Left ventricle myocardium superior (tissue), 1 donor: ENCODE measurements at places on chromosomes 5 and 9.

DNA sequence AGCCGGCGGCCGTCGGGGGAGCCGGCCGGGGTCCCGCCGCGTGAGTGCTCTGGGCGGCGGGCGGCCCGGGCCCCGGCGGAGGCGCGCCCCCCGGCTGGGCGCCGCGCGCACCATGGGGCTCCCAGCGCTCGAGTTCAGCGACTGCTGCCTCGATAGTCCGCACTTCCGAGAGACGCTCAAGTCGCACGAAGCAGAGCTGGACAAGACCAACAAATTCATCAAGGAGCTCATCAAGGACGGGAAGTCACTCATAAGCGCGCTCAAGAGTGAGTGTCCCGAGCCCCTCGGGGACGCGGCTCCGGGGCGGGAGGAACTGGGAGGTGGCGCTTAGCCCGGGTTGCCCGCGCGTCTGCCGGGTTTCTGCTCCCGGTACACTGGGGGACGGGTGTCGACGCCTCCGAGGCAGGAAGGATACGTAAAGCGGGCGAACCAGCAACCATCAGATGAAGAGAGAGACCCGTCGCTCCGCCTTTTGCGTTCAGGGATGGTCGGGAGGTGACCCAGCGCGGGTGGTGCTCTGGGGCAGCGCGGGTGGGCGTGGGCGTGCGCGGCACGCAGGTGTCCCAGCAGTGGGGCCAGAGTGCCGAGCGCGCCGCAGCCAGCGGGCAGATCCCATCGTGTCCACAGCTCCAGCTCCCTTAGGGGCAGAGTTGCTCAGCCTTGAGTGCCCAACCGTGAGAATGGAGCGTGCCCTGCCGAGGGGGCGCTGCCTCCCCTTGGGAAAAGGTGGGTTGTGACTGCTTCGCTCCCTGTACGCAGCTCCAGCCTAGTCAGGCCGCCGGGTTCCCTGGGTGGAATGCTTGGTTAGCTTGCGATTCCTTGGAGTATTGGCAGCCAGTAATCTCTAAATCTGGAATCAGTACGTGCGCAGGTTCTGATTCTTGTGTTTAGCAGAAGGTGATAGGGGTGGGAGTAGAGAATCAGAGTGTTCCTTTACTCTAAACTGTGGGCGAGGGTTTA is 753 bp downstream of the ARHGAP26 start:
- DNase-seq = peak; percentile 72

DNA sequence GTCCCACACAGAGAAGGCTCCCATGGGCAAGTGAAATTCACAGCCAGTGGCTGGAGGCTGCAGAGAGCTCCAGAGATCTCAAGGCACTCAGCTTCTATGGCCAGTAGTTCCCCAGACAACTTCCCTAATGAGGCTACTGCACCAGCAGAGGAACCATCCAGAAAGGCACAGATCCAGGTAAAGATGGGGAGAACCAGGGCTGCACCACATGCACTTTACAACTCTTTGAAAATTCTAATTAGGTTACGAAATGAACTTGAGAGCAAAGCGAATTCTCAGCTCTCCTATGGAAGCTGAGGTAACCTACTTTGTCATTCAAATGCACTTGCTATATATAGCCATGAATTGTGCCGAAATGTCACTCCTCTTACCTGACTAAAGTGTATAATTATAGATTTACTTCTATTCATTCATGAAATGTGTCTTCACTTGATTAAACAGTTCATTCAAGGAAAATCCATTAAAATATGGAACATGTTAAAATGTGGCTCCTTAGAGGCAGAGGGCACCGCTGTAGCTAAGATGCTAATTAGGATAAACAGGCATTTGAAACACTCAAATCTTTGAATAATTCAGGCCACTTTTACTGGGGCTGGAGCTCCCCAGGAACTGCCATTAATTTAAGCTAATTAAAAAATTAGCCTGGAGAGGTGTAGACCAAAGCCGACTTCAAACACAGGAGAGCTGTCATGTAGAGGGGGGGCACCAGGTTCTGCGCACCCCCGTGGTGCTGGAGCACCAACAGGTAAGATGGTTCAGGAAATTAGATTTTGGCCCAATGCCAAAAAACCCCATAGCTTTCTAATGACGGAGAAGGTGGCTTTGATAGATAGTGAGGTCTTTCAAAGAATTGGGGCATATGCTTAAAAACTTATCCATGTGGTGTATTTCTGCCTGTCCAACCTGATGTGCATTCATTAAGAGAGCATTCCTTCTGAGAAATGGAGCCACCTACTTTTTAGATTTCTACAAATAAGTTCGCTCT is 204.1 kb downstream of the GABBR2 start:
- no peak for DNase-seq

DNA sequence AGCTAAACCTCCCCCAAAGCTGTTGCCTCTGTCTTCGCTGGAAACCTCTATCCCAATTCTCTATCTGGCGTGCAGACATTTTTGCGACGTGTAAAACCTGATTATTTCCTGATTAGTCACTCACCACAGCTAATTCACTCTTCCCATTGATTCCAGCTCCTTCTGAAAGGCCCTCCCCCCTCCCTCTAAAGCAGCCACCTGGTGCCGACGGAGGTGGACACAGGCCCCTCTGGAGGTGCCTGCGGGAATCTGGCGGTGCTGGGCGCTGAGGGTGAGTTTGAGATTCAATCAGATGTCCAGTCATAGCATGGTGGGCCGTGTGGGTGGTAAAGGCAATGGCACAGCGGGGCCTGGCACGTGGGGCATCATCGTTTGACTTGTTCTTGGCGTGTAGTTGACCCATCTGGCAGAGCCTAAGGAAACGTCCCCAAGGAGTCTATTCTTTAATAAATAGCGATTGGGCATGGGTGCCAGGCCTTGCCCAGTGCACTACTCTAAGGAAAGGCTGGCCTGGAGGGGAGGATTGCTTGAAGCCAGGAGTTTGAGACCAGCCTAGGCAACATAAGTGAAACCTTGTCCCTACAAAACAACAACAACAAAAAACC is 271.1 kb upstream of the MVB12B start:
- DNase-seq = no peak

- no peak for DNase-seq
These were observed 526.1 kb upstream of the GRAMD2B start for GRCh38 chr5:125897089-125897488.

GRCh38 chr5:89337-90286 is 2.4 kb upstream of the PLEKHG4B start:
- DNase-seq = no peak

GRCh38 chr9:73219985-73220626 is 68.4 kb downstream of the ANXA1 start:
- no peak for DNase-seq
